ENCODE measurements at places on chromosomes 2 and 18. TPM values are rescaled to one million over a fixed set of nuclear protein-coding genes. Genes with fewer than 3 reads are reported as not detected.

GRCh38 chr18:449374-449773, 51.1 kb downstream of the COLEC12 start:
- no peak for DNase-seq

DNA sequence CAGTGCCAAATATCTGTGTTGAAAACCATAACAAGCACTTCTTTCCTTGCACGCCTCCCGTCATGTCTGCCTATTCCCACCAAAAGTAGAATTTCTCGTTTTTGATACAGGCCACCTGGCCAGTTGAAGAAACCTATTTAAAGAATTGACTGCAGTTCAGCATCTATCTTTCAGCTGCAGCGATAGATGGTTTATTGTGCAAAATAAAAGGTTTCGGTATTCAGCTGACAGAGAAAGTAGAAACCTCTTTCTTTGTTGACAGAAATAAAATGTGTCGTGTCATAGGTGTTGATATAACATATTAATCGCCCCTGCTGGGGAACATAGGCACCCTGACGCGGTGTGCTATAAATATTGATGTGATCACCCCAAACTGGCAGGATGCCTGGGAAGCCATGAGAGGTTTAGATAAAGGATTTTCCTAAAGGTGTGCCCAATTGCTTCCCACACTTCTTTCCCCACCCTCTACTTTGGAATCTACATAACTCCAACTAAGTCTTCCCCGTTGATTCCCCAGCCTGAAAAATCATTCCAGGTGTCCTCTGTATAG, 570.4 kb downstream of the CCDC85A start:
- no peak for DNase-seq

DNA sequence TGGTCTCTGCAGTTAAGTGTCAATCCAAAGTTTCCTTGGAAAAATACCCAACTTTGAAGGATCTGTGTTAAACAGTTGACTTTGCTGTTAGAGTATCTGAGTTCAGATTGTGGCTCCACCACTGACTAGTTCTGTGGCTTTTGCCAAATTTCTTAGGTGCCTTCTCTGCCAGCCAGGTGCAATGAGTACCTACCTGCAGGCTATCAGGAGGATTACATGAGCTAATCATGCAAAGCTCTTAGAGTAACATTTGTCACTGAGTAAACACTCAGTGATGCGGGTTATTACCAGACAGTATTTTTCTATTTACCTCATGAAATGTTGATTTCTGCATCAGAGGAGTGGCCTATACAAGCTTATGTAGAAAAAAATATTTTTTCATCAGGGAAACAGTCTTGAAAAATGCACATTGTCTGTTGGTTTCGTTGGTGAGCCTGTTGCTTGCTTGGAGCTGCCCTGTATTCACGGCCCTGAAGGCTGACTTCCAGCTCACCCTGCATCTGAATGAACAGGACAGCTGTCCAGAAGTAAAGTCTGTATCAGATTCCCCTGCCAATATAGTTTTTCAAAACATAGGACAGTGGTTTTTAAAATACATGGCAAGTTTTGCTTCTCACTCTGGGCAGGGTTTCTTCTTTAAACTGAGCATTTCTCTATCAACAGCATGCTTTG, 235.1 kb downstream of the CDCA7 start:
- DNase-seq: no peak

Gene HRH4
- total RNA-seq: 0.37 TPM

GRCh38 chr2:10159581-10160131, 37.1 kb downstream of the RRM2 start:
- no peak for DNase-seq

GRCh38 chr2:20670315-20671035, 3.5 kb downstream of the GDF7 start:
- DNase-seq: no peak
